RPMI8226 (cell line): ENCODE measurements at places on chromosomes 5 and 9.

- no peak for DNase-seq
These were observed 159.6 kb upstream of the ADAMTSL1 start for GRCh38 chr9:18314316-18314715.

DNA sequence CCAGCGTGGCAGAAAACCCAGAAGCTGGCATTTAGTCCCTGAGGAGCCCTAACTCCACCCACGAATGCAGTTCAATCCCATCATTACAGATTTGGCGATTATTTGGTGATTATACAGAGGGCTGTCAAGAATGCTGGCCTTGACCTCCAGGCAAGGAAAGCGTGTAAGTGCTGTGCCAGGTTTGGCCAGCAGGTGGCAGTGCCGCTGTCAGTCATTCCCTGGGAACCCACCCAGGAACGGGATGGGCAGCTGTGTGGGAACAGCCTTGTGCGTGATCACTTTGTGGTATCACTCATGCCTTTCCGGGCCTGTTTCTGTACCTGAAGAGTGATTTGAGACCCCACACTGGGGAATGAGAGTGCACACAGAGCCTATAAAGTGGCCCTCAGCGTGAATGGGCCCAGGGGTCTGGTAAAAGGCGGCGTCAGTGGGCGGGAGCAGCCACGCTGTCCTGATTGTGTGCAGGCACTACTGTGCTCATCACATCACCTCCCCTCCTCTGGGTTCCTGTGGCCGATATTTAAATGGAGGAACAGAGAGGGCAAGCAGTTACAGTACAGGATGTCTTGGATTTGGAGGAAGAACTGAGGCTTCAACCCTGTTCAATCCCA, 215.6 kb downstream of the ROR2 start:
- peak; percentile 44 for DNase-seq

GRCh38 chr5:115589043-115589442, 13.2 kb downstream of the TICAM2 start:
- no peak for DNase-seq

DNA sequence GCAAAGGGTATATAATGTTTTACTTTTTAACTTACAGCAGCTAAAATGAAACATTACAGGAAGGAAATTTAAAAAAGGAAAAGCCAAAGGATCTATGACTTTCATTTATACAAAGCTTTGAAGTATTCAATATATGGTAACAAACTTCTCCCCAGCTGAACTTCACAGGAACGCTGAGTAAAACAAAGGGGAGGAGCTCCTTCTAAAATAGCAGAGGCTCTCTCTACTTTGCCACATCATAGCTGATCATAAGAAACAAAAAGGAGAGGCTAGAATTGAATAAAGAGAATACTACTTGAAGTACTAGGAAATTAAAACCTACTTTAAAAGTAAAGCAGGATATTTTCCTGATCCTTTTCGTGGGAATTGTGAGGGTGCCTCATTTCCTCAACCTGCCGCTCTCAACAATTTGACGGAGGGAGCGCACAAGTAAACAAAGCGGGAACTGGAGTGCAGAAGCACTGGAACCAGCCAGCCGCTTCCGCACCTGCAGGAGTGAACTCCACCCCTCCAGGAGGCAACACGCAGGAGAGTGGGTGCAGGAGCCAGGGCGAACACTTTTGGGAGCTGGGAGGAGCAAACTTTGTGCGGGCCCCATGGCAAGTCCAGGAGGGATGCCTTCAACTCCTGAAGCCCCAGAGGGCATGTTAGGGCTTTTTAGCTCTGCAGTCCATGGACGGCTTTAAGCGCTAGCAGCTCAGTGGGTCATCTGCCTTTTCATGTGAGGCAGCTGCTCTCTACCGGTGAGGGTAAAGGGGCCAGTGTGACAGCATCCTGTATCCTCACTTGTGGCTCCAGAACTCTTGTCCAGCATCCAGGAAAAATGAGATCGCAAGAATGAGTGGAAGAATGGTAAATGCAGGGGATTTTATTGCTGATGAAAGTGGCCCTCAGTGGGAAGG, 757.4 kb downstream of the PTPRD start:
- DNase-seq: no peak
